ENCODE measurements at places on chromosomes 13 and 19. TPM values are rescaled to one million over a fixed set of nuclear protein-coding genes. Genes with fewer than 3 reads are reported as not detected.

Gene NPAS1
- polyA plus RNA-seq: 1.3 TPM

DNA sequence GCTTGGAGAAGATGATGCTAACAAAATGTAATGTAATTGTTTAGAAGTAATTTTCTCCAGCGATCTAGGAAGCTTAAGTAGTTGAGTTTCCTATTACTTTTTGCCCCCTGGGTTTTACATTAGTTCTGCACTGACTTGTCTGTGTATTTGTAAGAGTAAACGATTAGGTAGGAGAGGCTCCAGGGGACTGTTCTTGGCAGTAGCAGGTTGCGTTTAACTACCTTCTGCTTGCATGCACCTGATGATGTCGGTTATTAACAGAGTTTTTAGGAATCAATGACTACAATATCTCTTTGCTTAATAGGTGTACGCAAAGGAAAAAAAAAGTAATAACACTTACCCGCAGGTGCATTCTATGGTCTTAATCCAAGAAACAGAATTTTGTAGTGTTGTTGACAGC lies 18.3 kb upstream of the UGGT2 start:
- no peak for DNase-seq

- no peak for DNase-seq
These were observed 144.8 kb downstream of the PDS5B start for GRCh38 chr13:32731074-32731473.

- DNase-seq: no peak
These were observed 5.4 kb upstream of the APLP1 start for GRCh38 chr19:35863018-35863417.

Gene RASAL3
- polyA plus RNA-seq: 0.90 TPM

Gene NKPD1
- 0.34 TPM for polyA plus RNA-seq

- peak; percentile 72 for DNase-seq
These were observed at the start of gene MRPS31 for GRCh38 chr13:40770934-40771618. TSS of gene MRPS31 (minus strand) at chr13:40771190. CDS start at chr13:40771136, 54 bp downstream.

DNA sequence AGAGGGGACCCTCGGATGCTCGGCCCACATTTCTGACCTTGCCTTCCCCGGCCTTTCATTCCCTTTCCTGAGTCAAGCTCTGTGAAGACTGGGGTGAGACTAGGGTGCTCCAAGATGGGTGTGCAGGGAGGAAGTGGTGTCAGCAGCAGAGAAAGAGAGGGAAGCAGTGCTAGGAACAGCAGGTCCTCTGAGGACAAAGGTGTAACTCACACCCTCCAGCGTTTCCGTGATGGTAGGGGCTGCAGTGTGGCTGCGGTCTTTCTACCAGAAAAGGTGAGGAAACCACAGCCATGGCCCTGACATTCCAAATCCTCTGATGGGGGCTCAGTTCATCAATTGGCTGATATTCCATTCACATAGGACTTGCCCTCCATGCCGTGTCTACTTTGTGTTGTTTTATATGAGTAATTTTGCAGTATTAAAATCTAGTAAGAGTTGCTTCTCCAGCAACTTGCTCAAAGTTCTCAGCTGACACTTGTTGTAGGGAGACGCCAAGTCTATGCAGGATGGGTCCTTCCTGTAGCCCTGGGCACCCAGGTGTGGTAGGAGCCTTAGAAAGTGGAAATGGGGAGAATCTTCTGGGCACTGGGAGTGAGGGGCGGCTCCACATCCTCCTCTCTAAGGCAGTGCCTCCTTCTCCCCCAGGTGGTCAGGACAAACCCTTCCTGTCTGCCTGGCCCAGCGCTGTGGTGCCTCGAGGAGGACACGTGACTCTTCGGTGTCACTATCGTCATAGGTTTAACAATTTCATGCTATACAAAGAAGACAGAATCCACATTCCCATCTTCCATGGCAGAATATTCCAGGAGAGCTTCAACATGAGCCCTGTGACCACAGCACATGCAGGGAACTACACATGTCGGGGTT lies 1.6 kb downstream of the KIR3DL1 start:
- no peak for DNase-seq

Measured in forelimb muscle (tissue), 1 donor.